Iris pigment epithelial cell (primary cell): ENCODE measurements at places on chromosomes 11 and 22.
A peak's percentile ranks its signal among the peaks of the same experiment; 100 is the strongest.

- DNase-seq = no peak
Measured at GRCh38 chr11:31243706-31244105, 125.8 kb downstream of the DCDC1 start.

- no peak for DNase-seq
Measured at GRCh38 chr11:26909991-26910591, 83.8 kb upstream of the FIBIN start.

GRCh38 chr11:39102236-39102635 is 2357.2 kb downstream of the LRRC4C start:
- no peak for DNase-seq

DNA sequence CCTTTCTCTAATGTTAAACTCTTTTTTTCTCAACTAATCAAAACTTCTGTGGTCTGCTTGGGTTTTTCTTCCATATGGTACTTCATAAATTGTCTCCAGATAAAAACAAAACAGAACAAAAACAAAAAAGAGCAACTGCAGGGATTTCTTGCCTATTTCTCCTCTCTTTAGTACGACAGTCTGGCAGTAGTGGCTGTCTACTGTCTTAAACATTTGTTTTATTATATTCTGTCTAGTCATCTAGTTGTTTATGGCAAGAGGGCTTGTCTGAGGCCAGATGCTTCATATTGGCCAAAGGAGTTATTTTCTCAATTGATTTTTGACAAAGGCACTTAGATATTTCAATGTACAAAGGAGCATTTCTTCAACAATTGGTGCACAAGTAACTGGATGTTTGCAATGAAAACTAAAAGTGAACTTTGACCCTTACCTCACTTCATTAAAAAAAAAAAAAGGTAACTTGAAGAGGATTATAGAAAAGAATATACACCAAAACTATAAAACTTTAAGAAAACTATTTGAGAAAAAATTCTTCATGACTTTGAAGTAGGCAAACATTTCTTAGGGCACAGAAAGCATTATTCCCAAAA is 404.2 kb downstream of the LUZP2 start:
- DNase-seq = no peak

- peak; percentile 61 for DNase-seq
Measured at GRCh38 chr11:60924110-60924905, at the start of gene TMEM132A. TSS of gene TMEM132A (plus strand) at chr11:60924460. CDS start at chr11:60924634, 174 bp downstream.

GRCh38 chr11:85953491-85954143 is 98.4 kb downstream of the CCDC83 start:
- peak; percentile 84 for DNase-seq

DNA sequence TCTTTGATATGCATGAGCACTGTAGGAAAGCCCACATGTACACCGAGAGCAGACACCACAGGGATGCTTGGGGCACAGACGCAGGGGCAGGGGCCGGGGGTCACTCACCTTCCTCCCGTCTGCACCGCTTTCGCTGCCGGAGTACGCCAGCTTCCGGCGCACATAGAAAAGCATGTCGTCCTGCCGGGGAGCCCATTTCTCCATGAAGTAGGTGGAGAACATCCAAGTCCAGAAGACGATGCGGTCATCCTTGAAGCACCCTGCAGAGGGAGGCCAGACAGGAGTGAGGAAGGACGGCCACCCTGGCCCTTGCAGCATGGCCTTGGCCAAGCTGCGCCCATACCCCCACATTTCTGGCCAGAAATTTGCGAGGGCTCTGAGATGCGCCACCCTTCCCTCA is 28.8 kb downstream of the KIAA0930 start:
- no peak for DNase-seq

GRCh38 chr11:83629775-83630174 is 343.6 kb upstream of the CCDC90B start:
- no peak for DNase-seq

DNA sequence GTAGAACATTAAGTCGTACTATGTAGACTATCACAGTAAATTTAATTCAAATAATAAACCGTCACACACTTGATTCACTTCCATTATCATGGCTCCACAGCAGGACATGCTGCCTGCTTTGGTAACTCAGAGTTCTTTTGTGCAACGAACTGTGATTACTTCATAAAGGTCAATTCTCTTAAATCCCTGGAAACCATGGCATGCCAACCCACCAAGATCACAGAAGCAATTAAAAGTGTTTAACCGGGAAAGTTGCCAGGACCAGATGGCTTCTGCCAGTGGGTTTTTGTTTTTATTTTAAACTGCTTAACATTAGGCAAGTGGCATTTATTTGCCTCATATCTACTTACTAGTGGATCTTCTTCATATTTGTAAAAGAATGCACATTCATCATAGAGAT is 1162.1 kb downstream of the DLG2 start:
- DNase-seq = peak; percentile 6

DNA sequence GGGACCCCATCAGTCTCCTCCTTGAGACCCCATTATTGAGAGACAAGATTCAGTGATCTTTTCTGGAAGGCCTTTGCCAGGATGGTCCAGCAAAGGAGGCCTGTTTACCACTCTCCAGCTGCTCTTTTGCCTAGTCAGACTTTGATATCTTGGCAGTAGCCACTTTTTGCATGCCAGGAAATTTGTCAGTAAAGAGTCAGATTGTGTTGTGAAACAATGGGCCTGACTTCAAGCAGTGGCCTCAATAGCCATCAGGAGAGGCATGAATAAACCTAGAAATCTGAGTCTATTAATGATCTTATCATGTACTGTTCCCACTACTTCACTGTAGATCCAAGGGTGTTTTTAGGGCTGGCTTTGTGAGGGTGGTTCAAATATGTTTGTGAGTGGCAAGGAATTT is 479.4 kb downstream of the JRKL start:
- DNase-seq = peak; percentile 3

- DNase-seq = no peak
Measured at GRCh38 chr11:84724256-84724655, 902.9 kb downstream of the DLG2 start.

DNA sequence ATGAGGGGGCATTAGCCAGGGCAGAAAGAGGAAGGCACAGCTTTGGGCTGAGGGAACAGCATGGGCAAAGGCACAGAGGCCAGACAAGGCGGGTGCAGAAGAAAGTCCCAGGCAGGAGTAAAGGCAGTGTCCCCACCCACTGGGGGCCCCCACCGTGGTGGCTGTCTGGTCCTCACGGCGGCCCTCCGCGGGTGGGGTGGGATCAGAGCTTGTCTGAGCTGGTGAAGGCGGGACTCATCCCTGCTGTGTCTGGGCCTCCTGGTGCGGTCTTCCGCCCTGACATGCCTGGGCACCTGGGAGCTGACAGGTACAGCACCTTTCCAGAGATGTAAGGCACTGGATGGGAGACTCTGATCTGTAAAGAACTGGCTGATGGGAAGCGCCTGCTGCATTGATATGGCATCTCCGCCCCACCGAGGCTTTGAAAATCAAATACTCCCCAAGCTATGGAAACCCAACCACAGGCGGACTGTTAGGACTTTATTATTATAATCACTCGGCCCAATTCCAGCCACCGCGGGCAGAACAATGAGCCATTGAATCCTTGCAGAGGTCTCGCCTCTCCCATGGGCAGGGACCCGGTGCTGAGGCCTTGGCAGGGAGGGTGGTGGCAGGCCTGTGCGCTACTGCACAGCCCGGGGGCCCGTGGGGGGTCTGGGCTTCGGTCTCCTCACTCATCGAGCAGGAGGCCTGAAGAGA is 14.2 kb upstream of the GNB1L start:
- DNase-seq = no peak

GRCh38 chr11:65378208-65378927 is 4.1 kb downstream of the SLC25A45 start:
- DNase-seq = no peak

GRCh38 chr11:70815485-70815832 is 417.1 kb downstream of the CTTN start:
- DNase-seq = no peak

DNA sequence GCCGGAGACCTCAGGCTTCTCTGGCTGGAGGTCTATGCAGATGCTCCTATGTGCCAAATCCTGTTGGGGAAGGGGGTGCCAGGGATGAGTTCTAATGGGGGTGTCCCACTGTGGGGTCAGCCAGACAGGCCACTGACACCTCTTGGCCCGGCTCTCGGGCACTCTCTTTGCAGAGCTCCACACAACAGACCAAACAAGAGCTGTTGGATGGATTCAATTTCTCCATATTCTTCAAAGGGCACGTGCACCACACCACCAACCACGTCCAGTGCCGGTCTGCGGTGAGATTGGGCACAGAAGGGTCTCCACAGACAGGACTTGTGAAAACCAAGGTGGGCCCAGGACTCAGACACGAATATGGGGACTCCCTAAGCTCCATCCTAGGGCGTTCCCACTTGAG is 2.2 kb upstream of the RGL4 start:
- no peak for DNase-seq

- DNase-seq = peak; percentile 49
Measured at GRCh38 chr22:23289851-23290724, 109.8 kb downstream of the BCR start.

DNA sequence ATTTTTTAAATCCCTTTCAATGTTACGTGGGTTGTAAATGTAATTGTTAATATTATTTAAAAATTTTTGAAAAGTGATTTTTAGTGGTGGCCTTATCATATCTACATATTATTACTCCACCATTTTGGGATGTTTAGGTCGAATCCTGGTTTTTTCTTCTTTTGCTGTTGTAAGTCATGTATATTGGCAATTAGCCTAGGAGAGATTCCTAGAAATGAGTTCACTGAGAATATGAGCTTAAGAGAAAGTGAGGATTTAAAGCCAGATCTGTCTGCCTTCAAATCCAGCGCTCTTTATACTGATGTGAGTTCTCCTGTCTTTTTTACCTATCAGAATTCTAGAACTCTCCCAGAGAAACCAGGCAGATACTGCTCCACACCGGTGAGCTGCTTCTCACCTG is 56.1 kb downstream of the PTPRJ start:
- DNase-seq = peak; percentile 82

GRCh38 chr11:79686703-79687419 is 246.0 kb upstream of the TENM4 start:
- DNase-seq = no peak

GRCh38 chr11:5275369-5276110 is 5.8 kb upstream of the HBE1 start:
- DNase-seq = no peak

- peak; percentile 45 for DNase-seq
Measured at GRCh38 chr22:28951969-28952521, 68.7 kb downstream of the ZNRF3 start.

DNA sequence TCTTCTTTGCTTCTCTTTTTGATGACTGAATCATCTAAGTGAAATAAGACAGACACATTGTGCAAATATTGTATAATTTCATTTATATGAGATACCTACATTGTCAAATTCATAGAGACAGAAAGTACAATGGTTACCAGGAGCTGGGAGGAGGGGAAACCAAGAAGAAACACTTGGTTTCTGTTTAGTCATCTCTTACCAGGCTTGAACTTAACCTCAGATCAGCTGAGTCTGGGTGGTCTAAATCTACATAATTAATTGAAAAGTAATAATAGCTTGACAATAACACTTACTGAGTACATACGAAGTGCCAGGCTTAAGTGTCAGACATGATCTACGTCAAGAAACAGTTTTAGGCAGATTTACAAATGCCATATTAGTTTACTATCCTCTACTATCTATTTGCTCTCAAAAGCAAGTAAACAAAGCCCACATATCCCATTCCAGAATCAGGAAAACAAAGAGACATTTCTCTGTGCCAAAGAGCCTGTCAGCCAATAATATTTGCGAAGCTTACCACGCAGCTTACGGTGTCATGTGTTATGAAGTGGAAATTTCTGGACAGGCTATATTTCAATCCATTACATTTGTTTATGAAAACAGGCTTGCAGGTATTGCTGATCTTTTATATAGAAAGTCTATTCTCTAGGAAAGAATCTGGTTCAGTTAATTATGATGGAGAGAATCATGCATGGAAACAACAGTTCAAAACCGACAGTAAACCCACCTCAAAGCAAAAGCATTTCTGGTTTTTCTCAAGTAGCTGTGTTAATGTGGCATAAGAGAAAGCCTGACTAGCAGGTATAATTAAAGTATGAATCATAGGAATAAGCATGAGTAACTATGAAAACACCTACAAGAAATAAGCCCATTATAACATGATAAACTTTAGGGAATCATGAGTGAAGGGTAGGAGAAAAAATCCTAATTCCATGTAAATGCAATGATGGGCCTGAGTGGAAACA is 2.7 kb upstream of the ARHGAP42 start:
- no peak for DNase-seq

- DNase-seq = peak; percentile 69
Measured at GRCh38 chr11:96207459-96208449, 135.2 kb downstream of the MAML2 start.

DNA sequence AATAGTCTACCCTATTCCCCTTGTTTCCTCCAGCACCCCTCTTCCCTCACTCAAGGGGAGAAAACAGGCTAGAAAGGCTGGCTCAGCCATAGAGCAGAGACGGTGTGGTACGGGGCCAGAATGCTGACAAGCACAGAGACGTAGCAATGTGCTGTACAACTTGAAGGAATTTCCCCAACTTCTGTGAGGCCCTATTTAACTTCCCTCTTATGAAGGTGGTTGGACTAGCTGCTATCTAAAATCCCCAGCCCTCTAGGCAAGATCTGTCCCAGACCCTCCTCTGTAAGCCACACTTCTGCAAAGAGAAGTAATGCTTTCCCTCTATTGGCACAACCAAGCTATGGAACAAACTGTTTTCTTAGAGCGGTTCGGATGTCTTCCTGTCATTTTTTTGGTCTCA is 37.8 kb downstream of the PLEKHA7 start:
- DNase-seq = no peak

DNA sequence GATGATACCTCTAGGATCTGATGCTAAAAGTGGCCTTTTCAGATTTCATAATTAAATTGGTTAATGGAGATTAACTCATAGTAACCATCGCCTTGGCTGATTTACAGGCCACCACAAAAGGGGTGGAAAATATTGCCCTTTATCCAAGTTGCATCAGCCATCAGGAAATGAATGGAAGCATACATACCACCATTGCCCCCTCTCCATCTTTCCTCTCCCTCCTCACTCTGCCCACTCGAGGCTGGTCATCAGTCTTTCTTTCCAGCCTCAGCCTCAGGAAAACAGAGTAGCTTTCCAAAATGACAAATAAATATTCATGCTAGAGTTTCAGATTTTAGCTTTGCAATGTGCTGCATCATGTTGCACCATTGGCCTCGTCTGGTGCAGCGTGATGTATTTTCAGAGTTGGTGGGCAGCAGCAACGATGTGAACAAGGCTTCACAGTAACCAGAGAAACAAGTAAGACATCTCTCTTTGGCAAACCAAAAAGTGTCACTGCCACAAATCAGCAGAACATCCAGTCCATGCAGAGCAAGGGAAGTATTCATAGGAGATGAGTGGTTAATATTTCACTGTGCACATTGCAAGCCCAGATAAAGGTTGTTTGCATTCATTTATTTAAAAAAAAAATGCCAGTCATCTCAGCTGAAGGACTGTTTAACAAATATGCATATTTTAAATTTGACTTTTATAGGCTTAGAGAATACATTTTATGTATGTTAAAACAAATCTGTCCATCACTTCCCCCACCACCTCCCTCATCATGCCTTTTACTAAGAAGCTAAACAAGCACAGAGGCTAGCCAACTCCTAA is 136.7 kb upstream of the FAT3 start:
- DNase-seq = no peak
